H9 (cell line): ENCODE measurements at places on chromosomes 4 and X. TPM values are rescaled to one million over a fixed set of nuclear protein-coding genes. Genes with fewer than 3 reads are reported as not detected.
A peak's percentile ranks its signal among the peaks of the same experiment; 100 is the strongest.

Gene PIR
- total RNA-seq, result 25.1 and 29.7 TPM in 2 replicates

Gene CCDC160
- total RNA-seq, result 0.97 and 1.2 TPM in 2 replicates

Gene TMEM47
- 26.0 and 26.4 TPM in 2 replicates for total RNA-seq

Gene MAOA
- 0.28 and 0.44 TPM in 2 replicates for total RNA-seq

Gene ARSJ
- total RNA-seq, result 0.57 and 1.1 TPM in 2 replicates

Gene ERAS
- total RNA-seq, result 0.18 TPM in 1 of 2 replicates, not detected in the other

Gene MAGEB10
- not detected in 2 replicates for total RNA-seq

Gene REPS2
- total RNA-seq, result 3.7 and 4.7 TPM in 2 replicates

- no peak for DNase-seq
- H3K4me1 ChIP-seq, result no peaks in the 10 kb centered on the region
- H3K4me3 ChIP-seq, result no peak overlapping the region
- H3K27ac ChIP-seq, result no peak overlapping the region
- no peaks in the 10 kb centered on the region for H3K27me3 ChIP-seq
- no peaks in the 10 kb centered on the region; the same call in 2 of the 3 replicates for H3K36me3 ChIP-seq
Observed at GRCh38 chr4:53362093-53362492, 3.8 kb downstream of the SCFD2 start.

DNA sequence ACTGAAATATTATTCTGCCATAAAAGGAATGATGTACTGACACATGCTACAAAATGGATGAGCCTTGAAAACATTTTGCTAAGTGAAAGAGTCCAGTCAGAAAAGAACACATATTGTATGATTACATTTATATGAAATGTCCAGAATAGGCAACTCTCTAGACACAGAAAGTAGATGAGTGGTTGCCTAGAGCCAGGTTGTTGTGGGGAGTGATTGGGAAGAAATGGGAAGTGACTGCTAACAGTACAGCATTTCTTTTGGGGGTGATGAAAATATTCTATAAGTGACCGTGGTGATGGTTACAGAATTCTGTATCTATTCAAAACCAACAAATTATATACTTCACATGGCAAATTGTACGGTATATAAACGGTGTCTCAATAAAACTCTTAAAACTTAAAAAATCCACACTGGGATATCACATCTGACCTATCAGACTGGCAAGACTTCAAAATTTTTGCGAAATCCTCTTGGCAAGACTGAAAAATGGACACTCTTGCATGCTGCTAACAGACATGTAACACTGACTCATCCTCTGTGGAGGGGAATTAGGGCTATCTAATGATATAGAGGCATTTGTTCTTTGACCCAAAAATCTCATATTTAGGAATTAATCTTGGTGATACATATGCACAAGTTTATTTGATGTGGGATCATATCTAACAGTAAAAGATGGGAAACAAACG is 71.8 kb downstream of the FAM13A start:
- H3K27me3 ChIP-seq, result no peaks in the 10 kb centered on the region
- no peak for DNase-seq
- no peaks in the 10 kb centered on the region for H3K4me1 ChIP-seq
- no peak overlapping the region for H3K4me3 ChIP-seq

DNA sequence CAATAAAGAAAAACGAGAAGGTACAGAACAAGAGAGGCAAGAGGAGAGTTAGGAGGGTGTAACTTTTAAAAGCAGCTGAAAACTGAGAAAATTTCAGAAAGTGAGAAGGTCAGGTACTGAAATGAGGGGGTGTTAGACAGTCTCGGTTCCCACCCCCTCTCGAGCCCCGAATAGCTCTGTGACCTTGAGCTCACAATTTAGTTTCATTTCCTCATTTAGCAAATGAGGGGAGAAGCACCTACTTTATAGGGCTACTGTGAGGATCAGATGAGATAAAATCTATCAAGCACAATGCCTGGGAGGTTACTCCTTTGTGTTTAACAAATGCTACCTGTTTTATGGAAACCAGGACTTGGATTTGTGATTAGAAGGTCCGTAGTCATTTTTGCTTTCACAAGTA is 4.9 kb downstream of the UGT8 start:
- H3K36me3 ChIP-seq, result no peaks in the 10 kb centered on the region
- no peaks in the 10 kb centered on the region for H3K27me3 ChIP-seq
- DNase-seq, result no peak
- H3K4me3 ChIP-seq, result no peak overlapping the region
- no peak overlapping the region for H3K27ac ChIP-seq
- H3K4me1 ChIP-seq, result peaks cover 4% of the 10 kb centered on the region; the same call in 1 of the 2 replicates

DNA sequence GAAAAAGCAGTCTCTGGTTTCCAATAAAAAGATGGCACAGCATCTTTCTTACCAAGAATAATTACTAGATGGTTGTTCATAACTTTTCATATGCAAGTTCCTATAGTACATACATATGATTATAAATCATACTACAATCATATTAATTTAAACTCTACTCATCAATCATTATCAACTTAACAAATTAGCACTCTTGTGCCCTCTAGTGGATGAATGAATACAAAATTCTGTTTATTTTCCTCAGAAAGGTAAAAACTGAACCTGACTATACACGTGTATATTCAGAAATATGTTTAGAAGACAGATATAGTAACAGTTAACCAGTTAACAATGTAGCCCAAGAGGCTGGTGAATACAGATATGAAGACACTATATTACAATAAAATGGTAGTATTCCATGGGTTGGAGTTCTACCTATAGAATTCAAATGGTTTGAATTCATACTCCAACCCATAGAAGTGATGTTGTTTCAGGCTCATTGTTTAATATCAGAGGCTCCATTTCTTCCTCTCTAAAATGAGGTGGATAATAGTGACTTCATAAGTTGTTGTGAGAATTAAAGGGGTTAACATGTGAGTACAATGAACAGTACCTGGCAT is 100.0 kb downstream of the ADAMTS3 start:
- H3K4me1 ChIP-seq, result no peaks in the 10 kb centered on the region
- H3K36me3 ChIP-seq, result no peaks in the 10 kb centered on the region; the same call in 2 of the 3 replicates
- no peak for DNase-seq

GRCh38 chr4:82715731-82716617 is 82.6 kb downstream of the SCD5 start:
- no peak overlapping the region for H3K4me3 ChIP-seq
- no peak overlapping the region for H3K27ac ChIP-seq
- H3K4me1 ChIP-seq, result no peaks in the 10 kb centered on the region
- no peaks in the 10 kb centered on the region for H3K27me3 ChIP-seq

DNA sequence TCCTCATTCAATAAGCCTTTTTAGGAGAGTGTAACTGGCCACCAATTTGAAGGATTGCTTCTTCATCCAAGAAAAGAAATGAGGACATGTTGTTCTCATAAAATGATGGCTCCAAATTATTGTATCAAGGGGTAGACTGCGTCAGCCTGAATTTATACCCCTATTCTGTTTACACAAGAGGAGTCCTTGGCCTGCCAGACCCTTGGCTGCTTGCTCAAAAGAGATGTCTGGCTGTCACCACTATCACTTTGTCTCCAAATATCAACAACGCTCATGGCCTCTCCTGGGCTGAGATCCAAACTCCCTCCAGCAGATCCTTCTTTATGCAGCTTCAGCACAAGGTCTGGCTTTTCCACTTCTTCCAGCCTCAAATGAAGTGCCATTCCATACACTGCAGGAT is 127.9 kb downstream of the OR13H1 start:
- no peaks in the 10 kb centered on the region for H3K36me3 ChIP-seq
- no peak overlapping the region for H3K27ac ChIP-seq
- DNase-seq, result no peak

DNA sequence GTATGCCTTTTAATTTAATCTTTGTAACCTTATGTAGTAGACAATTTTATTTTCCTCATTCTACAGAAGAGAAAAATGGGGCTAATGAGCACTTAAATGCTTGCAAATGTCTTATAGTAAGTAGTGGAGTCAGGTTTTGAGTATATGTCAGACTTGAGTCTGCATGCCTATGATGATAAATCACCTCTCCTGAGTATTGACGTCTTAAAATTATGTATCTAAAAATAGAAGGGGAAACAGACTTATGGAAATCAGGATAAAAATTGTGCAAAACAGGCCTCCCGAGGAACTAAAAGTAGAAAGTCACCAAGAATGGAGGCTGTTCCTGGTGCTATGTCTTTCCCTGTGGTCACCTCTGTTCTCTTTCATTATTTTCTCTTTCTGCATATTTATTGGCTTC is 92.7 kb downstream of the STIM2 start:
- H3K4me3 ChIP-seq, result no peak overlapping the region
- no peaks in the 10 kb centered on the region for H3K27me3 ChIP-seq
- H3K4me1 ChIP-seq, result no peaks in the 10 kb centered on the region

GRCh38 chr4:73751166-73751565 is 10.8 kb downstream of the CXCL8 start:
- no peaks in the 10 kb centered on the region for H3K36me3 ChIP-seq
- H3K27me3 ChIP-seq, result no peaks in the 10 kb centered on the region
- H3K27ac ChIP-seq, result no peak overlapping the region
- no peak for DNase-seq
- H3K4me3 ChIP-seq, result no peak overlapping the region
- no peaks in the 10 kb centered on the region for H3K4me1 ChIP-seq

DNA sequence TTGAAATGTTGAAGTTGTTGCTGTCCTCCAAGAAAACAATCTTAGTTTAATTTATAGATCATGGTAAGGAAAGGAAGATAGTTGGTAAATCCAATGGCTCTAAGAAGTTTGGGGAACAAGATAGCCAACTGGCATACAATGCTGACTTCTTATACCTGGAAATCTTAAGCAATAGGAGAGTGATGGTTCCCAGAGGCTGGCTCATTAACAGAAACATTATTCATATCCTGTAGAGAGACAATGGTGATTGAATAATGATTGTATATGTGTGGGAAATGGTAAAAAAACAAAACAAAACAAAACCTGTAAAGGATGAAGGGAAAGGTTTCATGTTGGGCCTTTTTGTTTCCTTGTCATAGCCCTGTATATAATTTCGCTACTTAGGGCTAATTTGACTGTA is 174.9 kb upstream of the CTSO start:
- no peak overlapping the region for H3K27ac ChIP-seq
- no peak overlapping the region for H3K4me3 ChIP-seq
- H3K27me3 ChIP-seq, result no peaks in the 10 kb centered on the region
- H3K36me3 ChIP-seq, result peaks cover 10% of the 10 kb centered on the region; the same call in 2 of the 3 replicates

- no peak for DNase-seq
- H3K27me3 ChIP-seq, result no peaks in the 10 kb centered on the region
- no peak overlapping the region for H3K4me3 ChIP-seq
- H3K4me1 ChIP-seq, result peaks cover 7% of the 10 kb centered on the region; the same call in 1 of the 2 replicates
Observed at GRCh38 chr4:76489686-76490161, 54.7 kb downstream of the SHROOM3 start.

GRCh38 chrX:129761596-129761995 is 18.2 kb upstream of the SASH3 start:
- DNase-seq, result no peak
- no peaks in the 10 kb centered on the region for H3K36me3 ChIP-seq
- no peak overlapping the region for H3K27ac ChIP-seq
- no peak overlapping the region for H3K4me3 ChIP-seq
- no peaks in the 10 kb centered on the region for H3K4me1 ChIP-seq

DNA sequence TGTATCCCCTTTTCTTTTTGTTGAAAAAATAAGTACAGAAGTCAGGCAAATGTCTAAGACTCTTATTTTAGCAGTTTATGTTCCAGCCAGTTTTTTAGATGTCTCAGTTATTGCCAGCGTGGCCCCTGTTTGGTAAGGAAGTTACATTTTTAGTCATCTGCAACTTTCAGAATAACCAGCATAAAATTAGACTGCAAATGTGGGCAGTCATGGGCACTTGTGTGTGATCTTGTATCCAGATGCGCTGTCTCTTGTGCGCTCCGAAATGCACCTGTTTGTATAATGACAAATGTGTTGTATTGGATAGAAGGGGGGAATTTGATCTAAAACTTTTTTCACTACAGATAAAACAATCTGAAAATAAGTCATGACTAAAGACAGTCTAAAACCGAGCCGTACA is 44.3 kb upstream of the CLCN4 start:
- H3K36me3 ChIP-seq, result peaks cover 48% of the 10 kb centered on the region
- 0 out of 2 replicates have a peak, but pooled peaks cover 2% of the 10 kb centered on the region for H3K4me1 ChIP-seq
- H3K27ac ChIP-seq, result no peak overlapping the region
- DNase-seq, result no peak
- H3K27me3 ChIP-seq, result no peaks in the 10 kb centered on the region

GRCh38 chr4:67886281-67886680 is 2.5 kb upstream of the TMPRSS11D start:
- H3K27me3 ChIP-seq, result no peaks in the 10 kb centered on the region
- H3K36me3 ChIP-seq, result no peaks in the 10 kb centered on the region

GRCh38 chr4:113539408-113539807 is 222.1 kb downstream of the CAMK2D start:
- H3K4me1 ChIP-seq, result no peaks in the 10 kb centered on the region; the same call in 1 of the 2 replicates
- no peaks in the 10 kb centered on the region for H3K27me3 ChIP-seq
- H3K36me3 ChIP-seq, result no peaks in the 10 kb centered on the region
- no peak overlapping the region for H3K27ac ChIP-seq

DNA sequence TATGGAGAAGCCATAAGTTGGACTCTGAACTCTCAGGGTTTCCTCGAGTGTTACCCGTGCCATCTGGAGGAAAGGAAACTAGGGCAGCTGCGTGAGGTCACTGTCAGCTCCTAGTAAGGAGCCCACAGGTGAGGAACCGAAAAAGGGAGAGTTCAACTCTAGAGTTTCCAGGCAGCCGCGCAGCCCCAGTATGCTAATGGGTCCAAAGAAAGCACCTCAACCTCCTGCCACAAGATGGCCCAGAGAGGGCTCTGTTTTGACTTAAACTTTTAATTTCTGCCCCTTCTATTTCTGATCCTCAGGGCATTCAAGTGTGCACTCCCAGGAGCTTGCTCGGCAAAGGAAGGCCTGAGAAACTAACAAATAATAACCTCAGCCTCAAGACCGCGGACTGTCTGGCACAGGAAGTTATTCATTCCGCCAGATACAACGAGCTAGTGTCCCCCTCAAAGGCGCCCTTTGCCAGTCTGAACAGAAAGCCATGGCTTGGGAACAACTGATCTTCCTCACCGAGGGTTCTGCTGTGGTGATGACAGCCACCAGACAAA is 13.9 kb downstream of the SCARB2 start:
- peaks cover 3% of the 10 kb centered on the region for H3K36me3 ChIP-seq
- H3K27ac ChIP-seq, result no peak overlapping the region
- no peak overlapping the region for H3K4me3 ChIP-seq
- no peaks in the 10 kb centered on the region for H3K27me3 ChIP-seq
- peak; percentile 33 for DNase-seq

DNA sequence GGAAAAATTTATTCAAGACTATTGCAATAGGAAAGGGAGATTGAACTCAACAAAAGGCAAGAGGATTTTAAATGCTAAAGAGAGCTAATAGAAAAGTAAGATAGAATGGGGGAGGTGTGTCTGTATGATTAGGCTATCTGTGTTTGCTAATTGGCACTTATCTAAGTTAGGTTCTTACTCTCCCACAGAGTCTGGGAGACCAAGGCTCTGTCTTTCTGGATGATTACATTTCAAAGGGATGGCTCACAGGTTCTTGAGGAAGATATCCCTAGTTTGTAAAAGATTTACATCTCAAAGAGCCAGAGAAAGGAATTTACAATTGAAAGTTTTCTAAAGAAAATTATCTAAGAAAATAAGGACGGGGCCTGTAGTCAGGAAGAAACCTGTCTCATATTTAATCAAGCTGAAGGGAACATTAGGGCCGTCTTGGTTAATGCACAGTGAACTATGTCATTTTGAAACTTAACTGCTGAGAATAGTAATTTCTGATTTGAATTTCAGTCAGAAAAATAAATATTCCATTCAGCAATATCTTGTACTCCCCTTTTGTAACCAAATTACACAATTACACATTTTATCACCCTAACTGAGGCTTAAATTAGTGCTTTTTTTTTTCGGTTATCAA is 75.8 kb downstream of the MAGEB10 start:
- H3K27me3 ChIP-seq, result no peaks in the 10 kb centered on the region; the same call in 1 of the 2 replicates
- DNase-seq, result no peak
- H3K27ac ChIP-seq, result no peak overlapping the region

GRCh38 chr4:15920723-15921591 is 17.6 kb downstream of the FGFBP1 start:
- DNase-seq, result no peak
- no peaks in the 10 kb centered on the region for H3K4me1 ChIP-seq

- peaks cover 12% of the 10 kb centered on the region; the same call in 1 of the 2 replicates for H3K36me3 ChIP-seq
- H3K27me3 ChIP-seq, result no peaks in the 10 kb centered on the region
- no peak for DNase-seq
- peaks cover 4% of the 10 kb centered on the region for H3K4me1 ChIP-seq
- H3K4me3 ChIP-seq, result peak overlapping the region; percentile 87
Observed at GRCh38 chr4:48905363-48906015, 1.1 kb downstream of the OCIAD2 start.
